Hematopoietic multipotent progenitor cell (in vitro differentiated cells): ENCODE measurements at places on chromosomes 7 and 10.

DNA sequence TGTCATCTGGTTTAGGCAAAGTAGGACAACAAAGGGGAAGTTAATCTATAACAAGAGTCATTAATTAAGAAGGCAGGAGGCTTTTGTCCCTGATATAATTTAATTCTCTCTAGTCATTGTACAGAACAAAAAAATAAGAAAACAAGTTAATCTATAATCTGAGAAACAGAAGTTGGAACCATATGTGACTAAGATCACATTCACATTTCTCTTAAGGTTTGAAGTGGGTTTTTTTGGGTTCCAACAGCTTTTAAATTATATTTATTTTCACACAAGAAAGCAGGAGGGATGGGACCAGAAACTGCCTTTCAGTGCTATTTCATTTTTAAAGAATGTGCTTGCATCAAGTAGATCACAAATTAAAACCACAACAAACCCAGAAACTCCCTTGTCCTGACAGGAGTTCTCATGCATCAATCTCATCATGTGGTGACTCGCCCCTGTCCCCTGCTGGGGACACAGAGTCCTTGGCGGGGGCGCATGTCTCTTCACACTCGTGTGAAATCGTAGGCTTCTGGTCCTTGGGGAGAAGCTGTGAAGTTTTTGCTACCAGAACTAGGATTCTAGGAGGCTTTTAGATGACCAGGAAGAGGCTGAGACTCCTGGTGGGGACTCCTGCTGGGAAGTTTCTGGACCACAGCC lies 10.1 kb upstream of the OPN4 start:
- DNase-seq = no peak

DNA sequence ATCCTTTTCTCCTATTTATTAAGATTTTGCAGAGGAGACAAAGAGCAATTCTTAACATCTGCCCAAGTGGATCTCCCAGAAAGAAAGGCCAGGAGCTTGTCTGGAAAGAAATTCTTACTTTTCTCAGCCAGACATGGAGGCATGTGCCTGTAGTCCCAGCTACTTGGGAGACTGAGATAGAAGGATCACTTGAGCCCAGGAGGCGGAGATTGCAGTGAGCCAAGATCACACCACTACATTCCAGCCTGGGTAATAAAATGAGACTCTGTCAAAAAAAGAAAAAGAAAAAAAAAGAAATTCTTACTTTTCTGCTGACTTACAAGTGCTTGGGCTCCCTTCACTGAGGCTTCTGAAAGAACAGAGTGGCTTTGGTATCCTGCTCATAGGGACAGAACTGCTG lies 2.4 kb upstream of the CYP3A43 start:
- DNase-seq = no peak

DNA sequence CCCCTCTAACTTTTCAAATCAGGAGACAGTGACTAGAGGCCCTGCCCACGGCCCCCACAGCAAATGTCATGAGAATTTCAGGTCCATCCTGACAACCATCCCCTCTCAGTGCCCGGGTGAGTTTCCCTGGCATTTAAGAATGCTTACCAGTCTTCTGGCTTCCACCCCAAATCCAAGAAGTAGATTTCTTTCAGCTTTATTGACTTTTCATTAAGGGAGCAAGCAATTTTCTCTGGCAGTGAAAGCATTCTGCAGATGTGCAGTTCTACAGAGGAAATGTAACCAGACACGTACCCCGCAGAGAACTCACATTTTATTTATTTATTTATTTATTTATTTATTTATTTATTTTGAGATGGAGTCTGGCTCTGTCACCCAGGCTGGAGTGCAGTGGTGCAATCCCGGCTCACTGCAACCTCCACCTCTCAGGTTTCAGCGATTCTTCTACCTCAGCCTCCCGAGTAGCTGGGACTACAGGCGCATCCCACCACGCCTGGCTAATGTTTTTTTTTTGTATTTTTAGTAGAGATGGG lies 120.9 kb upstream of the KCTD7 start:
- DNase-seq = no peak

- DNase-seq = peak; percentile 7
These were observed 100.5 kb upstream of the SDK1 start for GRCh38 chr7:3200504-3200903.

GRCh38 chr7:31910191-31910590 lies 160.0 kb downstream of the PDE1C start:
- no peak for DNase-seq

- DNase-seq = no peak
These were observed 56.5 kb upstream of the KDM7A start for GRCh38 chr7:140232957-140233917.

DNA sequence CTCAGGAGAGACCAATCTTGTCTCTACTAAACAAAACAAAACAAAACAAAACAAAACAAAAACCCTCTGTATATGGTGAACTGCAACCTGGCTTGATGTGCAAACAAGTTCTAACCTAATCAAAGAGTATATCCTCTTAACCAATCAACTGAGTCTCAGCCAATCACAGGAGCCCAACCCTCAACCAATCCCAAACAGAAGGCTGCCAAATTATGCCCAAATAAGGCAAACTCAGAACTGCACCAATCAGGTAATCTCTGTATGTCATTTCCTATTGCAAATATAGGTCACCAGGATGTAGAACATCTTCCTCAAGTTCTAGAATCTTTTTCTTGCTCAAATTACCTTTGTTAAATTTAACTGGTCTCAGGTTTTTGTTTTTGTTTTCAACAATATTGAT lies 5.2 kb downstream of the FAM133B start:
- no peak for DNase-seq

DNA sequence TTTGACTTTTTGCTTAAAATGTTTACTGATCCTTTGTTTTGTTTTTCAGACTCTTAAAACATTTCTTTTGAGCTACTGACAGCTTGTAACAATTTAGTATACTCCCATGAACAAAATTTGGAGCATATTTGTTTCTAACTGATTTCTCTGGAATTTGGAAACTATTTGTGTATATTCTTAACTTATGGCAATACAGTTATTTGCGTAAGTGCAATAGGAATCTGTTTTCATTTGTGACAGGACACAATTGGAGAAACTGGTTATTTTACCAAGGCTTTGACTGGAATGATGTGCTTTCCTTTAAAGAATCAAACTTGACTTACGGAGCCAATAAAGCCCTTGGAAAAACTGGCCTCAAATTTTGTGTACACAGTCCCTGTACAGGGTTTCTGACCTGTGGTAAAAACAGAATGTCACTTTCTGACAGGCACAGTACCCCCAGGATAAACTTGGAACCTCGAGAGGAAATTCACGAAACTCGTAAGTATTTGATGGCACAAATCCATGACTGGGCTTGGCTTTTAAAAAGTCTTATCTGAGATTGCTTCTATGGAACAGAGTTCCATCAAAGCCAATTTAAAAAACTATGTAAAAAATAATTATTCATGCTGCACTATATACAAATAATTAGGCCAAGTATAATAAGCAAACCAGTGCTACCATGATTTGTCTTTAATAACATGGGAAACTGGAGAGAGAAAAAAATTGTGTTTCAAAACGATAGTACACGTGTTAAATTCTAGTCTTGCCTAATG lies 70.4 kb downstream of the ST8SIA6 start:
- no peak for DNase-seq
